ENCODE measurements at places on chromosomes 12 and 14. TPM values are rescaled to one million over a fixed set of nuclear protein-coding genes. Genes with fewer than 3 reads are reported as not detected.

DNA sequence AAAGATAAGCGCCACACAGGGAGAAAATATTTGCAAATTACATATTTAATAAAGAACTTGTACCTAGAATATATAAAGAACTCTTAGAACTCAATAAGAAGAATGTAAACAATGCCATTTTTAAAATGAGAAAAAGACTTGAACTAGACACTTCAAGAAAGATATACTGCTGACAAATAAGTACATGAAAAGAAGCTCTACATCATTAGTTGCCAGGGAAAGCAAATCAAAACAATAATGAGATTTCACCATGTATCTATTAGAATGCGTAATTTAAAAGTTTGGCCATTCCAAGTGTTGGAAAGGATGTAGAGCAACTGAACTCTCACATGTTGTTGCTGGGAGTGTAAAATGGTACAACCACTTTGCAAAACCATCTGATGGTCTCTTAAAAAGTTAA is 6.9 kb upstream of the CLEC4E start:
- no peak for DNase-seq

- DNase-seq = no peak
Measured at GRCh38 chr12:20474443-20474842, 106.1 kb downstream of the PDE3A start.

GRCh38 chr12:62635649-62636048 is 169.0 kb downstream of the MON2 start:
- no peak for DNase-seq

DNA sequence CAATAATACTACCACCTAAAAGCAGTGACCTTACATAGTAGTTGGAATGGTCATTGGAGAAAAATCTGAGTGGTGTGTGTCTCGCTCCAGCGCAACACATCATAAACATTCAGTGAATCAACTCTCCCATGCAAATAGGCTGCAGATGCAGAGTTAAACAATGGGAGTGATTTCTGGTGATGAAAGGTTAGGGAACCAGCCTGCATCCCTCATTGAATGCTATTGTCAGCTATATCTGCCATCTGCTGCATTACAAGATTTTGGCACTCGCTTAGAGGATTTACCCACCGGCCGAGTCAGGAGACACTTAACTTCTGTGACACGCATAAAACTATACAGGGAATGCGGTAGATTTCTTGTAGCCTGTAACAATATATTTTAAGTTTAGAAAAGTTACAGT is 900.9 kb downstream of the FLRT2 start:
- no peak for DNase-seq

DNA sequence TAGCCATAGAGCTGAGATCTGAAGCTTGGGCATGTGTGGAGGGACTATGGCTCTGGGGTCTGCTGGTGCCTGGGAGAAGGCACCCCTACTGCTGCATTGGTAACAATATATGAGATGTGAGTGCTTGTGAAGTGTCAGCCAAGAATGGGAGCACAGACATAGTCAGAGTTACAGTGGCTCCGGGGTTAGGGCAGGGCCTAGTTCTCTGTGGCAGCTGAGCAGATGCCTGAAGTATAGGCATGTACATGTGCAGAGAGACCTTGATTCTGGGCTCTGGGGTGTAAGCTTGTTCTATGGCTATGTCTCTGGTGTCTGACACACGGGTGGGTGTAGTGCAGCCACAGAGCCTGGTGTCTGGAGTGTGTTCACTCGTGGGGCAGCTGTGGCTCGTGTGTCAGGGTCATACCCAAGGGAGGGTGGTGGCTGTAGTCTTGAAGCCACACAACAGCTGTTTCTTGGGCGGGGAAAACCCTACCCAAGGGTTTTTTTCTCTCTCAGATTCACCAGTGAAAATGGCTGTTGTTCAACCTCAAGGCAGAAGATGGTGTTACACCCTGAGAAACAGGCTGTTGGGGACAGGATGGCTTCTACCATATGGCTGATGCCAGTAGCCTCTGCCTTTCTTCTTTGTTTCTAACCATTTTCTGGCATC is 11.9 kb upstream of the TCL1A start:
- no peak for DNase-seq

DNA sequence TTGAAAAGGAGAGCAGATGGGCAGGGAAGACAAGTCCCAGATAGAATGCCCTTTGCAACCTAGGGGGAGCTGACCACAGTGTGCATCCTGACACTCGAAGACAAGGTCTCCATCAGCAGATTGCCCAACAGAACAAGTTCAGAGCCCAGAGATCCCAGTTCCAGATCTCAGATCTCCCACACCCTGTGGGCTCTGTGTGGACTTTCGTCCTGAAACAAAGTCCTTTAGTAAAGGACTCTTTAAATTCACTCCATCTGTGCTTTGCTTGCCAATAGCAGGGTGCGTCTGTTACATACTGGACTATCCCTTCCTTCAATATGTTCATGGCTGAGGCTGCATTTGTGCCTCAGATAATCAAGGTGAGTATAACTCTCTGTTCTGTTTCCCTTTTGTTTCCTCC is 8.7 kb upstream of the C1RL start:
- no peak for DNase-seq

DNA sequence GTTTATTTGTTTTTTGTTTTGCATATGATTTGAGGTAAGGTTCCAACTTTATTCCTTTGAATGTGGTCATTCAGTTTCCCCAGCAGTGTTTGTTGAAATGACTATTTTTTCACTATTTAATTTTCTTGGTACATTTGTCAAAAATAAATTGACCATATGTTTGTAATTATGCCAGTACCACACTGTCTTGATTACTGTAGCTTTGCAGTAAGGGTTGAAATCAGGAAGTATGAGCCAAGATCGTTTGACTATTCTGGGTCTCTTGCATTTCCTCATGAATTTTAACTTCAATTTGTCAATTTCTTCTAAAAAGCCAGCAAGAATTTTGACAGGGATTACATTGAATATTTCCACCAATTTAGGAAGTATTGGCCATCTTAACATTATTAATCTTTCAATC is 199.3 kb upstream of the PPFIA2 start:
- no peak for DNase-seq

DNA sequence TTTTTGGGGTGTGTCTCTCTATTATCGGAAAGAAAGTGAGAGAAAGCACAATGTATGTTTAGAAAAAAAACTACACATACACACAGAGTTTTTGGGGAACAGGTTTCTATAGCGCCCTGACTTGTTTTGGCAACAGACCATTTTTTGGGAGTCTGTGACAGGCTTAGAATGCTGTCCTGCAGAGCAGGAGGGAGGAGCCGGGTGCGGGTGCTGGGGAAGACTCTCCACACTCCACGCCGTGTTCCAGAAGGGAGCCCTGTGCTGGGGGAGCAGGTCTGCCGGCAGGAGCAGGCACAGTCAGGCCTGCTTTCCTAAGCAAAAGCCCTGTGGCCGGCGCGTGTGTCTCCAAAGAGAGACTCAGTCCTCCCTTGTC is 26.5 kb downstream of the CD9 start:
- peak; percentile 64 for DNase-seq

- no peak for DNase-seq
Measured at GRCh38 chr14:72675126-72675525, 218.8 kb downstream of the DPF3 start.

DNA sequence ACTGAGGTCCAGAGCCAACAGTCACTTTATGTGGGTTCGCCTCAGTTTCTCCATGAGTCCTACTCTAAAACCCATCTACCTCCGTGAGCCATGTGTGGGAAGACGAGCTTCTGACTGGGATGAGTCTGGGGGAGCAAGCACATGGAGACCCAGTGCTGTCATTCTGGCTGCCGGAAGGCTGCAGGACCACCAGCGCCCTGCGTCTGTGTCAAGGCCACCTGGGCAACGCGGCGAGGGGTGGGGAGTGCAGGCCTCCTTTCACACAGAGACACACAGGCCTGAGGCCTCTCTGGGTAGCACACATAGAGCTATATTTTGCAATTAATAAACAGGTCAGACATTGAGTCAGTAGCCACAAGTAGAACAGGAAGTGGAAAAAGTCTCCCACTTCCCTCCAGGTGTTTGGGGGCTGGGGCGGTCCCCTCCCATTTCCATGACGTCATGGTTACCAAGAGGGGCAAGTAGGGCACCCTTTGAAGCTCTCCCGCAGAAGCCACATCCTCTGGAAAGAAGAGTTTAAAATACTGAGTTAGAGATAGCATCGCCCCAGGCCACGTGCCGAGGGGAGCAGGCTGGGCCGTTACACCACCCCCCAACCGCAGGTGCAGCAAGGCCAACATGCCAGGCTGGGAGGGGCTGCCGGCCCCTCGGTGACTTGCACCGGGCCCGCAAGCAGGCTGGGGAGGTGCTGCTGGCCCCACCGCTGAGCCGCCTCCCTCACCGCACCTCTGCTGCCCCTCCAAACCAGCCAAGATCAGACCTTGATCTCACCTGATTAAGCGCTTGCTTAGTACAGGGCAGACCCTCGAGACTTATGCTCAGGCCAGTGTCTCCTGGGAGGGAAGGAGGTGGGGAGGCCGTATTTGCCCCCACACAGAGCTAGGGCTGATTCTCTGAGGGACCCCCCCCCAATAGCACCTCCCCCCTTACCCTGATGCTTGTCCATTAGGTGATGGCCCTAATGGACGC is 32.7 kb downstream of the DAD1 start:
- DNase-seq = peak; percentile 71

DNA sequence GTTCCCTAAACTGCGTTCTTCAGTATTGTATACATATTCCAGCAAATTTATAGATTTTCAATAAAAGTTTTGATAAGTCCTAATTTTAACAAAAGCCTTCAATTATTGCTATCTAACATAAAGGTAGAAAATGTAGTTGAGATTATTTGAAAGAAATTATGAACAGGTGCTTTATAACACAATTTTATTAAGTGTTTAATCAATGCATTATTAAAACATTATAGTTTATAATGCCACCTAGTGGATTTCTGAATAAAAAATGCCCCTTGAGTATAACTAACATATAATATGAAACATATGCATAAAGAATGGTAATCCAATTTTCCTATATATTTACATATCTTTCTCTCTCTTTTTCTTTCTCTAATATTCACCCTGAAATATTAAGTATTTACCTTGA is 515.3 kb downstream of the SLC6A15 start:
- no peak for DNase-seq

DNA sequence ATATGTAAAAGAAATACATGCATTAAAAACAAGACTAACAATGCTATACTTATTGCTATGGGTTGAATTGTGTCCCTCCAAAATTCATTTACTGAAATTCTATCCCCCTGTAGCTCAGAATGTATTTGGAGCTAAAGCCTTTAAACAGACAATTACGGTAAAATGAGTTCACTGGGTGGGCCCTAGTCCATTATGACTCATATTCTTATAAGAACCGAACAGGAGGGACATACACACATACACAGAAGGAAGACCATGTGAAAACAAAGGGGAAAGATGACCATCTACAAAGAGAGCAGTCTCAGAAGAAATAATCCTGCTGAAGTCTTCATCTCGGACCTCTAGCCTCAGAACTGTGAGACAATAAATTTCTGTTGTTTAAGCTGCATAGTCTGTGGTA is 77.1 kb upstream of the ANKS1B start:
- DNase-seq = no peak

GRCh38 chr14:99067141-99067920 is 204.7 kb downstream of the BCL11B start:
- DNase-seq = no peak

DNA sequence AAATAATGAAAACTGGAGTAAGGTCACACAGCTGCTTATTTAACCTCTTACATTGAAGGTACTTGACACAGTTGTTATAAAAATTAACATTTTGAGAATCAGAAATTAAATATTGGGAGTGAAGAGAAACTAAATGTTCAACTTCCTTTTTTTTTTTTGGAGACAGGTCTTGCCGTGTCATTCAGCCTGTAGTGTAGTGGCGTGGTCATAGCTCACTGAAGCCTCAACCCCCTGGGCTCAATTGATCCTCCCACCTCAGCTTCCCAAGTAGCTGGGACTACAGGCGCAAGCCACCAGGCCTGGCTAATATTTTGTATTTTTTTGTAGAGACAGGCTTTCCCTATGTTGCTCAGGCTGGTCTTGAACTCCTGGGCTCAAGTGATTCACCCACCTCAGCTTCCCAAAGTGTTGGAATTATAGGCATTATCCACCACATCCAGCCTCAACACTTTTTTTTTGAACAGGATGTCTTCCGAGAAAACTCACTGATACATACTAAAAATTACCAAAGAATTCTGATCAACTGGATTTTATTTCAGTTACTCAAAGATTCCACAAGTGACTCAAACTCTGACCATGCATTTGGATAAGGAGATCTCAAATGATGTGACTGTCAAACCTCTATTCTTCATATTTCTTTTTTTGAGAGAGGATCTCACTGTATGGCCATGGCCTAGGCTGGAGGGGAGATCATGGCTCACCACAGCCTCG is 35.4 kb downstream of the SGPP1 start:
- DNase-seq = no peak

GRCh38 chr12:132475304-132476037 is 14.5 kb upstream of the FBRSL1 start:
- no peak for DNase-seq

- DNase-seq = no peak
Measured at GRCh38 chr14:104678346-104678745, 11.1 kb upstream of the INF2 start.

DNA sequence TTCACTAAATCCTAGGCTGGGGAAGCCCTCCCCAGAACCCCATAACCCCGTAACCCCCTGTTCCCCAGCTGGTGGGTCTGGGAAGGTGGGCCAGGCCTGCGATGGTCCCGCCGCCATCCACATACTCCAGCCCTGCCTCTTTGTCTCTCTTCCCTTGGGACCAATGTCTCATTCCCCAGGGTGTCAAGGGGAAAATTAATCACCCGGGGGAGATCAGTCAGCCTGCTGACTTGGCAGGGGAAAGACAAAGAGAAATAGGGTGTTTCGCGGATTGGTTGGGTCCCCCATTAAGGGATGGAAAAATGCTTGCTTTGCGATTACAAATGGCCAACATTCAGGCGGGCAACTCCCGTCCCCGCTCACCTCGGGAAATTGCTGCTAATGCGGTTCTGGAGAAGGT is 60.6 kb upstream of the LHX5 start:
- no peak for DNase-seq

DNA sequence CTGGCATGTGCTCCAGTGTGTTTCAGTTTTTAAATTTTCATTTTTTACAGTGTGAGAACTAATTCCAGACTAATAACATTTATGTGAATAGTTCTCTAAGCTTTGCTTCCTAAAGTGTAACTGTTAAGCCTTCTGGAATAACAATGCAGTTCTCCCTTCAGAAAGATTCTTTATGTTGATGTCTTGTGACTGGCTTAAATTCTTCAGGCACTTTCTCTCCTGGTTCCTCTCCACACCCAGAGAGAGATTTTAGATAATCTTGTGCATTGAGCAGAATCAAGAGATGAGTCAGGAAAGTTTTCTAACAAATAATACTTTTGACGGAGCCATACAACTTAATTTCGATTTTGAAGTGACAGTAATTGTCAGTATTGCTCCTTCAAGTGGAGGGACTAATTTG is 118.5 kb downstream of the RAD51B start:
- DNase-seq = no peak

SBNO1 gene
- total RNA-seq = 29.3 TPM

PAPLN gene
- 0.44 TPM for total RNA-seq

PZP gene
- total RNA-seq = 0.25 TPM

GALNT16 gene
- total RNA-seq = 2.4 TPM

TAOK3 gene
- total RNA-seq = 13.5 TPM

C14orf180 gene
- total RNA-seq = 0.32 TPM

DPY19L2 gene
- total RNA-seq = 2.0 TPM

CLEC1B gene
- not detected for total RNA-seq

PMCH gene
- not detected for total RNA-seq

Measured in psoas muscle (tissue), 8 donors.